ENCODE measurements at places on chromosomes 12 and 14. TPM values are rescaled to one million over a fixed set of nuclear protein-coding genes. Genes with fewer than 3 reads are reported as not detected.

Gene TAS2R8
- 0.50 TPM for total RNA-seq

Gene OR6C68
- total RNA-seq = not detected

Gene SERPINA10
- not detected for total RNA-seq

Gene CFAP73
- total RNA-seq = not detected

Gene SERPINA9
- not detected for total RNA-seq

Gene IAPP
- total RNA-seq = not detected

Gene KRT74
- total RNA-seq = not detected

Gene GSKIP
- total RNA-seq = 15.6 TPM

Gene EML5
- 0.19 TPM for total RNA-seq

- no peaks in the 10 kb centered on the region for H3K27me3 ChIP-seq
- peaks cover 64% of the 10 kb centered on the region for H3K36me3 ChIP-seq
- H3K4me1 ChIP-seq = no peaks in the 10 kb centered on the region
- DNase-seq = no peak
- H3K27ac ChIP-seq = no peak overlapping the region
Observed at GRCh38 chr12:57201219-57201618, 15.4 kb upstream of the NXPH4 start.

GRCh38 chr14:58465421-58465820, 37.9 kb downstream of the KIAA0586 start:
- H3K4me1 ChIP-seq = no peaks in the 10 kb centered on the region
- no peak overlapping the region for H3K27ac ChIP-seq
- no peak for DNase-seq
- H3K27me3 ChIP-seq = no peaks in the 10 kb centered on the region
- H3K36me3 ChIP-seq = peaks cover 31% of the 10 kb centered on the region

GRCh38 chr12:20601668-20602280, 93.4 kb upstream of the SLCO1C1 start:
- no peaks in the 10 kb centered on the region for H3K27me3 ChIP-seq
- no peak overlapping the region for H3K4me3 ChIP-seq
- peaks cover 29% of the 10 kb centered on the region for H3K4me1 ChIP-seq
- H3K36me3 ChIP-seq = no peaks in the 10 kb centered on the region
- peak overlapping the region; percentile 77 for H3K27ac ChIP-seq

- H3K36me3 ChIP-seq = no peaks in the 10 kb centered on the region
- no peak overlapping the region for H3K4me3 ChIP-seq
- no peak overlapping the region for H3K27ac ChIP-seq
Observed at GRCh38 chr14:68691792-68692118, 101.1 kb downstream of the ZFP36L1 start.

DNA sequence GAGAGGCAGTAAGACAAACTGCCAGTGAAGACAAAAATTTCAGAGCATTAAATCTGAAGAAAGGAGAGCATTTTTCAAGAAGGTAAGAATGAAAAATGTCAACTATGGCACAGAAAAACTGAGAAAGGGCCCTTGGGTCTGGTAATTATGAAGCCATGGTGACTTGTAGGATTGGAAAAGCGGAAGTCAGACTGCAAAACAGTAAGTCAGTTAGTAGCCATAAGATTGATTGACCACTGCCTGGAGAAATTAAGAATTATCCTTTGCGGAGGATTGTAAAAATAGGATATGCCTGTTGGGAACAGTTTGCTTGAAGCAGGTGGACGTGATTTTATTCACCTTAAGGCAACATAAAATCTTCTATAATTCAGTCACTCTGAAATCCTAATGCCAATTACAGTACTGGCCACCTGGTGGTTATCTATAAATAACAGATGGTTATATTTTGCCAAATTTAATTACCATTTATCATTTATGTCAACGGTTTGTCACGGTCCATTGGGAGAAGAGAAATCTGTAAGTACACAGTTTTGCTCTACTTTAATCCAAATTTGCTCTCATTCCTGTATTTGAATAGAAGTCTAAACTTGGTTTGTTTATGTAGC, 127.1 kb upstream of the CNTN1 start:
- no peak overlapping the region for H3K4me3 ChIP-seq
- H3K36me3 ChIP-seq = no peaks in the 10 kb centered on the region
- no peaks in the 10 kb centered on the region for H3K4me1 ChIP-seq
- H3K27me3 ChIP-seq = no peaks in the 10 kb centered on the region
- H3K27ac ChIP-seq = no peak overlapping the region

GRCh38 chr12:84201976-84202375, 710.6 kb downstream of the SLC6A15 start:
- H3K27me3 ChIP-seq = peaks cover 7% of the 10 kb centered on the region
- H3K4me3 ChIP-seq = no peak overlapping the region
- H3K4me1 ChIP-seq = peaks cover 2% of the 10 kb centered on the region
- no peak for DNase-seq

DNA sequence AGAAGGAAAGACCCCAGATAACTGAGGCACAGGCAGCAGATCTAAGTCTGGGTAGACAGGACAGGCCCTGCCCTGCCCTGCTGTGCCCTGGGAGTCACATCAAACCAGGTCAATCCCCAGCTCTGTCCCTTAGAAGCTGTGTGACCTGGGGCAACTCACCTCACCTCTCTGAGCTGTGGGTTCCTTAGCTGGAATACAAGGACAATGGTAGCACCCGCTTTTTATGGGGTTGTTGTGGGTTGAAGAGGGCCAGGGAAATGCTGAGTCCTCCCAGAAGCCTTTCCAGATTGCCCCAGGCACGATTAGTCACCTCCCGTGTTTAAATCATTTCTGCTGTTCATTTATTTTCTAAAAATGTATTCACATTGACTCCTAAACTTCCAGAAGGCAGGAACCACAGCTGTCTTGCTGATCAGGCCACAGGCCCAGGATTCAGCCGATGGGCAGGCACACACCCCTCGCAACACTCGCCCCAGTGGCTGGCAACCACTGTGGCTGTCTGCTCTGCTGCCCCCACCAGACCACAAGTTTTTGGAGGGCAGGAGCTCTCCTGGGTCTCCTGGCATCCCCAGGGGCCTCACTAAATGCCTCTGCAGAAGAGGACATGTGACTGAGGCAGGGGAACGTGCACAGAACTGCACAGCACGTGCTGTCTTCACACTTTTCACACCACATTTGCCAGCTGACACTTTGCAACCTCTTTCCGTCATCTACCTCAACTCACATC, 3.0 kb downstream of the SELPLG start:
- no peak overlapping the region for H3K4me3 ChIP-seq
- no peaks in the 10 kb centered on the region for H3K27me3 ChIP-seq
- no peak for DNase-seq
- H3K4me1 ChIP-seq = peaks cover 48% of the 10 kb centered on the region
- no peaks in the 10 kb centered on the region for H3K36me3 ChIP-seq

GRCh38 chr12:125841332-125841731, 776.1 kb downstream of the AACS start:
- DNase-seq = no peak
- no peak overlapping the region for H3K4me3 ChIP-seq
- H3K4me1 ChIP-seq = no peaks in the 10 kb centered on the region
- H3K27ac ChIP-seq = no peak overlapping the region
- H3K27me3 ChIP-seq = no peaks in the 10 kb centered on the region

DNA sequence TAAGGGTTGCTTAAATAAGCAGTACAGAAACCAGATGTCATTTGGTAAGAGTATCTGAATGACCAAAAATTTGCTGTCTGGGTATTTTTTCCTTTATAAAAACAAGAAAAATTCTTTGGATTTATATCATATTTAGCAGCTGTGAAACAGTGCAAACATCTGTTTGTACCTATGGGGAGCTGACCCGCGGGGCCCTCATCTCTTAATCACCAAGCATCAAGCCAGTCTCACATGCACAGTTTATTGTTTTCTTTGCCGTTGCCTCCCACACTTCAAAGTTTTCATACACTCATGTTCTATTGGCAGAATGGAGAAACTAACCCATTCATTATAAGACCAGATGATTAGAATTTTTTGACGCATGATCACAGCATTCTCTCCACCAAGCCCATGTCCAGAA, 142.2 kb downstream of the BMP4 start:
- H3K27ac ChIP-seq = peak overlapping the region; percentile 60
- H3K4me3 ChIP-seq = no peak overlapping the region
- no peak for DNase-seq
- H3K27me3 ChIP-seq = peaks cover 4% of the 10 kb centered on the region
- H3K36me3 ChIP-seq = no peaks in the 10 kb centered on the region

- H3K4me1 ChIP-seq = peaks cover 43% of the 10 kb centered on the region
- H3K36me3 ChIP-seq = no peaks in the 10 kb centered on the region
- peak overlapping the region; percentile 76 for H3K27ac ChIP-seq
- H3K4me3 ChIP-seq = no peak overlapping the region
Observed at GRCh38 chr14:51317373-51317772, 77.3 kb downstream of the TMX1 start.

- DNase-seq = no peak
- H3K27me3 ChIP-seq = peaks cover 6% of the 10 kb centered on the region
- H3K27ac ChIP-seq = no peak overlapping the region
- H3K36me3 ChIP-seq = no peaks in the 10 kb centered on the region
- peaks cover 15% of the 10 kb centered on the region for H3K4me1 ChIP-seq
Observed at GRCh38 chr12:80709811-80710726, 2.6 kb downstream of the MYF6 start.

DNA sequence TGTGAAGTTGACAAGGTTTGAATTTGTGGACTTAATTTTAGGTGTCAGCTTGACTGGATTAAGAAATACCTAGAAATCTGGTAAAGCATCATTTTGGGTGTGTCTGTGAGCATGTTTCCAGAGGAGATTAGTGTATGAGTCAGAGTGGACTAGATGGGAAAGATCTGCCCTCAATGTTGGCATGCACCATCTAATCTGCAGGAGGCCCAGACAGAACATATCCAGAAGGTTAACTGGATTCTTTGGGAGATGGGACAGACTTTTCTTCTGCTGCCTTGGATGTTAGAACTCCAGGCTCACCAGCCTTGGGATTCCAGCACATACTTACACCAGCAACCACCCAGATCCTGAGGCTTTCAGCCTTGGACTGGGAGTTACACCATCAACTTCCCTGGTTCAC, 14.1 kb downstream of the SGPP1 start:
- no peak overlapping the region for H3K4me3 ChIP-seq
- H3K27ac ChIP-seq = no peak overlapping the region
- no peak for DNase-seq
- peaks cover 13% of the 10 kb centered on the region for H3K4me1 ChIP-seq
- H3K36me3 ChIP-seq = peaks cover 21% of the 10 kb centered on the region

- H3K4me3 ChIP-seq = no peak overlapping the region
- no peak for DNase-seq
- no peaks in the 10 kb centered on the region for H3K4me1 ChIP-seq
- no peaks in the 10 kb centered on the region for H3K36me3 ChIP-seq
Observed at GRCh38 chr12:116642106-116642505, 82.9 kb downstream of the MAP1LC3B2 start.

GRCh38 chr12:52213564-52214420, 19.3 kb upstream of the KRT7 start:
- H3K4me1 ChIP-seq = peaks cover 44% of the 10 kb centered on the region
- H3K27ac ChIP-seq = no peak overlapping the region
- peak; percentile 94 for DNase-seq
- no peaks in the 10 kb centered on the region for H3K27me3 ChIP-seq
- H3K4me3 ChIP-seq = no peak overlapping the region
- H3K36me3 ChIP-seq = no peaks in the 10 kb centered on the region

DNA sequence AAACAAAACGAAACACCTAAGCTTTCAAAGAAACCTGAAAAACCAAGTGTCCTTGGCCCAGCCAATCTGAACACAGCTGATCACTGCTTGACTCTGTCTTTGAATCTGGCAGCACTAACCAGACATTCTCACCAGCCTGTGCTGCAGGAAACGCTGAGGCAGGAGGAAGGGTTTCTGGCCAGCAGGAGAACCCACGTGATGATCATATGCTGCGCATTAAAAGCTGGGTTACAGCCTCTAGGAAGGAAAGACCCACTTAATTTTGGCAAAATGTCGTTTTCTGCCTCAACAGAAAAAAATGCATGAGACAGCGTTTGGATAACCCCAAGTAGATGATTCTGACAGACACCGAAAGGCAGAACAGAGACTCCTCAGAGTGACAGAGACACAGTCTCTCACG, 9.8 kb downstream of the APPL2 start:
- no peaks in the 10 kb centered on the region for H3K27me3 ChIP-seq
- H3K4me3 ChIP-seq = peak overlapping the region; percentile 45
- peak overlapping the region; percentile 92 for H3K27ac ChIP-seq

GRCh38 chr14:95659293-95659989, 26.8 kb upstream of the TCL1B start:
- H3K36me3 ChIP-seq = no peaks in the 10 kb centered on the region
- H3K27ac ChIP-seq = no peak overlapping the region
- no peak for DNase-seq
- no peaks in the 10 kb centered on the region for H3K4me1 ChIP-seq

DNA sequence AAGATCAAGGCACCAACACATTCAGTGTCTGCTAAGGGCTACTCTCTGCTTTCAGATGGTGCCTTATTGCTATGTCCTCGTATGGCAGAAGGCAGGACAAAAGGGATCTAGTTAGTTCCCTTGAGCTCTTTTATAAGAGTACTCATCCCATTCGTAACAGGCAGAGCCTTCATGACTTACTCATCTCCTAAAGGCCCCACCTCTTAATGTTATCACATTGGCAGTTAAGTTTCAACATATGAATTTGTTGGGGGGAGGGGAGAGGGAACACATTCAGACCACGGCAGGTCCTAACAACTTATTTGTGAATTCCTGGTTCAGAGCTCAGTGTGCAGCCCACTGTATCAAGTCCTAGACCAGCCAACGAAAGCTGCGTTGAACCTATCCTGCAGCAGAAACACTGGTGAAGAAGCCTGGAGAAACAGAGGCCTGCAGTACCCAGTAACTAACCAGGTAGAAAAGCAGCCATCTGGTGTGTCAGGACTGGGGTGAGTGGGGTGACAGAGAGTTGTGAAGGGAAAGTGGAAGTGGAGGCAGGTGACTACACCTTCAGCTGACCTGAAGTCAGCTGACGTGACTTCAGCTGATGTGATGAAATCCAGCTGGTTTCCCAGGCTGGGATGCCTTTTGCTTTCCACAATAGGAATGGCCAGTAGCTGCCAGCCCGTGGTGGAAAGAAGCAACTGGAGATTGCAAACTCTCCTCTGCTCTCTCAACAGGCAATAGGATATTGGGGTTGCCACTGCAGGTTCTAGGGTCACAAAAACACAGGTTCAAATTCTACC, 101.6 kb upstream of the PLXNC1 start:
- DNase-seq = no peak
- peaks cover 2% of the 10 kb centered on the region for H3K36me3 ChIP-seq
- peaks cover 16% of the 10 kb centered on the region for H3K4me1 ChIP-seq
- no peak overlapping the region for H3K4me3 ChIP-seq

- no peak overlapping the region for H3K4me3 ChIP-seq
- H3K36me3 ChIP-seq = no peaks in the 10 kb centered on the region
- DNase-seq = no peak
- H3K27me3 ChIP-seq = peaks cover 10% of the 10 kb centered on the region
- peaks cover 4% of the 10 kb centered on the region for H3K4me1 ChIP-seq
Observed at GRCh38 chr14:103201801-103202200, 78.5 kb downstream of the TNFAIP2 start.

DNA sequence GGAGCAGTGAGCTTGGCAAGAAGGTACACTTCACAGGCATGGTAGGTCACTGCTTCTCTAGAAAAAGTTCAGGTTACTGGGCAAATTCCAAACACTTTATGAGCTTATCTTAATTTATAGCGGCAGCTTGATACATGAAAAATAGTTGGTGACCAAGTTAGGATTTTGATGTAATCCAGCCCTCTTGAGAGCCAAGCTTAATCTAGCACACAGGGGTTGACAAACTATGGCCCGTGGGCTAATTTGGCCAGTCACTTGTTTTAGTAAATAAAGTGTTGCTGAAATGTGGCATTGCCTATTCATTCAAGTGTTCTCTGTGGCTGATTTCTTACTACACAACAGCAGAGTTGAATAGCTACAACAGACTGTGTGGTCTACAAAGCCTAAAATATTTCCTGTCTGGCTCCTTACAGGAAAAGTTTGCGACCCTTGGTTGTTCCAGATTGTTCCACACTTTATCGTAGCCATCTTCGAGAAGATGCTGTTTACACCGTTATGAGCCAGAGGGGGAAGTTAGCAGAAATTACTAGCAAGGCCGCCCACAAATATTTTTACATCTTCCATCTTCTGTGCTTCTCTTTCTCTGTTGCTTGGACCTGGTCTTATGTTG, 120.9 kb downstream of the DAAM1 start:
- DNase-seq = no peak
- no peaks in the 10 kb centered on the region for H3K27me3 ChIP-seq
